Gastroesophageal sphincter (tissue), 4 donors: ENCODE measurements at places on chromosomes 5 and 9.

GRCh38 chr9:135959814-135960213 lies 1.4 kb downstream of the UBAC1 start:
- ATAC-seq = no peak

- no peak for ATAC-seq
Observed at GRCh38 chr9:131228988-131229387, 47.3 kb downstream of the FAM78A start.

DNA sequence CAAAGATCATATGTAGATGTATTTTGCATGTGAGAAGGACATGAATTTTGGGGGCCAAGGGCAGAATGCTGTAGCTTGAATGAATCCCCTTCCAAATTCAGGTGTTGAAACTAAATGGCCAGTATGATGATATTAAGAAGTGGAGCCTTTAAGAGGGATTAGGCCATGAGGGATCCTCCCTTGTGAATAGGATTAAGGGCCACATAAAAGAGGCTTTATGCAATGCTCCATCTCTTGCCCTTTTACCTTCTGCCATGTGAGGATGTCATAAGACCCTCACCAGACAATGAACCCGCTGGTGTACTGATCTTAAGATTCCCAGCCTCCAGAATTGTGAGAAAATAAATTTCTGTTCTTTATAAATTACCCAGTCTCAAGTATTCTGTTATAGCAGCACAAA lies 206.1 kb downstream of the YTHDC2 start:
- ATAC-seq = no peak

DNA sequence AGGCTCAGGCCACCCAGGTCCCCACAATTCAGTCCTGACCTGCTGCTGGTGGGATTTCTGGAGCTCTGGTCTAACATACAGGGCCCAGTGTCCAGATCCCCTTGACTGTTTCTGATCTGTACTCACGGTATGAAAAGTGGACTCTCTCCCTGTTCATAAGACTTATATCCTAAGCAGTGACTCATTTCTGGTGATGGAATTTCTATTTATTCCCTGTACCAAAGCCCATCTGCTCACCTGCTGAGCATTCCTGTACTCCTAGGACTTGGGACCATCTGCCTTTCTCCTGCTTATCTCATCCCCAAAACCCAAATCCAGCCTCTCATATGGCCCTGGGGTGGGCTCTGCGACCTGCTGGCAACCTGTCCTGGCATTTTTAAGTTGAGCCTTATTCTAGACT lies 86.6 kb downstream of the APBA1 start:
- no peak for ATAC-seq
